ENCODE measurements at places on chromosomes 2 and 18.

DNA sequence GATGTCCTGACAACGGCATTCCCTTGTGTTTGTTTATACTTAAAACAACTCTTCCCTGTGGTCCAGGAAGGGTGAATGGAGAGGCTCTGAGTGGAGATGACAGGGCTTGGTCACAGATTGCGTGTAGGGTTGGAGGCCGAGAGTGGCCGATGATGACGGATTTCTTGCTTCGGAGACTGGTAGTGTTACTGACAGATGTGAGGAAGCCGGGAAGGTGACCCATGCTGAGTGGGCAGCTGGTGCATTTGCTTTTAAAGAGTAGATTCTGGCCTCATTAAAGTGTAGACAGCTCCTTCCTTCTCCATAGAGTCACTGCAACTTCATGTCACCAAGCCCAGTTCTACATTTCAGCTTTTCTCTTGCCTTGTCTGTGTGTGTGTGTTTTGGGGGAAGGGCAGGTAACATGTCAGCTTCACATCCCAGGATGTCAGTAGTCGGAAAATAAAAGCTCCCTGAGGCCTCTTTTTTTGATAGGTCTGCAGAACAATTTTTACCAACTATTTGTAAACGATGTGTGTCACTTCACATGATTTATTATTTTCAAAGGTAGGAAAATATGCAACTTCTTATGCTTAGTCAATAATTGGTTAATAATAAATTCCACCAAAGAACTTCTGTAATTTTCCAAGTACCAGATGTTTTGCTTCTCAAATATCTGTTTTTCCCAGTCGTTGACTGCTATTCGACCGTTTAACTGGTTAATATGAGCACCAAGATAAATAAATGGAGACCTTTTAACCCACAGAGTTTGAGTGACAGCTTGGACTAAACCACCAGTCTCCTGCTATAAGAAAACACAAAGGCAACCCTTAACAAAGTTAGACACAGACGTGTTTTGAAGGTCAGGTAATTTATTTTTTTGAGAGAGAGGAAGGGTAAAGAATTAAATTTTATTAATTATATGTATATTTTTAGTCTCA, 436.9 kb downstream of the SLC4A3 start:
- no peak for DNase-seq

GRCh38 chr2:142585785-142586184, 291.7 kb upstream of the KYNU start:
- DNase-seq: no peak

GRCh38 chr18:29271501-29271900, 1094.6 kb upstream of the CDH2 start:
- DNase-seq: no peak

DNA sequence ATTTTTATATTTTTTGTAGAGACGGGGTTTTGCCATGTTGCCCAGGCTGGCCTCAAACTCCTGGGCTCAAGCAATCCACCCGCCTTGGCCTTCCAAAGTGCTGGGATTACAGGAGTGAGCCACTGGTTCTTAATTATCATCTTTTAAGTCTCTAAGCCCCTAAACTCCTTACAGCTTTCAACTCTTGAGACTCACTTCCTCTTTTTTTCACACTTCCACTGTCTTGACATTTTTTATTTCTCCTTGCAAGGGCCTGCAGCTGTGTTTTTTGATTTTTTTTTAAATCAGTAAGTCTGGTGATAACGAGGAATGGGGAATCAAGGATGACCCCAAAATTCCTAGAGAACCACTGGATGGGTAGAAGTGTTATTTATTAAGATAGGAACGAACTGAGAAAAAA, 8.6 kb upstream of the ABCB11 start:
- DNase-seq: no peak

DNA sequence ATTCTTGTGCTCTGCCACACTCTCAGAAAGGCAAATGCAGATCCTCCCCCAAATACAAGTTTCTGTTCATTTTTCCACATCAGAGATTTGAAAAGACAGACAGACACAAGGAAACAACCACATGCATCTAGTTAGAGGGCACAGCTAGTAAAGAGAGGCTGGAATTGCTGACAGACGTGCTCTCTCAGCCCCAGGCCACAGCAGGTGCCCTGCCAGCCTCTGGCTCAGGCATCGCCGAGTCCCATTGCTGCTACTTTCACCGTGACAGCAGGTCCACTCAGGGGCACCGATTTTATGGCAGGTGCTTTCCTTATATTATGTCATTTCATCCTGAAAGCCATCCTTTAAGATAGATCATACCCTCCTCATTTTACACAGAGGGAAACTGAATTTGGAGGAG, 507.5 kb downstream of the EIPR1 start:
- no peak for DNase-seq

Measured in glomerular endothelial cell (primary cell).